ENCODE measurements at places on chromosomes 12 and 14. TPM values are rescaled to one million over a fixed set of nuclear protein-coding genes. Genes with fewer than 3 reads are reported as not detected.

Gene GNS
- total RNA-seq: 84.7 TPM

Gene MUCL1
- not detected for total RNA-seq

Gene MAP3K9
- 27.4 TPM for total RNA-seq

Gene APOF
- total RNA-seq: not detected

Gene NEK9
- 117 TPM for total RNA-seq

GRCh38 chr14:63055631-63056030 lies 10.4 kb upstream of the KCNH5 start:
- H3K4me1 ChIP-seq: no peaks in the 10 kb centered on the region
- H3K27me3 ChIP-seq: peaks cover 3% of the 10 kb centered on the region
- H3K4me3 ChIP-seq: no peak overlapping the region
- no peak for DNase-seq

GRCh38 chr14:94952097-94952496 lies 182.2 kb upstream of the GSC start:
- no peaks in the 10 kb centered on the region for H3K4me1 ChIP-seq
- H3K27me3 ChIP-seq: peaks cover 12% of the 10 kb centered on the region
- no peak overlapping the region for H3K27ac ChIP-seq

DNA sequence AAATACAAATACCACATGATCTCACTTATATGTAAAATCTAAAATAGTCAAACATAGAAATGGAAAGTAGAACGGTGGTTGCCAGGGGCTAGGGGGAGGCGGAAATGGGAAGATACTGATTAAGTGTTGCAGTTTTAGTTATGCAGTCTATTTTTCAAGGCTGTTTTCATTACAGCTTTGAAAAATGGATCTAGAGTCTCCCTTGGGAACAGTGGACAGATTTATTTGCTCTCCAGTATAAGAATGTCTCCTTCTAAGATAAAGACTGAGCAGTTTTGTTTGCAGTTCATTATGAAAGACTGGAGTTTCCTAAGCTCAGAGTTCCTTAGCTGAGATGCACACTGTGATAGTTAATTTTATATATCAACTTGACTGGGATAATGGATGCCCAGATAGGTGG lies 202.5 kb downstream of the KLHL28 start:
- no peaks in the 10 kb centered on the region for H3K36me3 ChIP-seq
- no peak overlapping the region for H3K4me3 ChIP-seq
- H3K27ac ChIP-seq: no peak overlapping the region
- no peaks in the 10 kb centered on the region for H3K27me3 ChIP-seq
- peaks cover 12% of the 10 kb centered on the region for H3K4me1 ChIP-seq

- DNase-seq: no peak
- H3K36me3 ChIP-seq: no peaks in the 10 kb centered on the region
- no peak overlapping the region for H3K4me3 ChIP-seq
Measured at GRCh38 chr12:63036974-63037335, 102.0 kb upstream of the PPM1H start.

- peaks cover 26% of the 10 kb centered on the region for H3K4me1 ChIP-seq
- DNase-seq: no peak
- H3K27ac ChIP-seq: peak overlapping the region; percentile 90
- peaks cover 74% of the 10 kb centered on the region for H3K27me3 ChIP-seq
Measured at GRCh38 chr12:461425-461824, 1.7 kb downstream of the B4GALNT3 start.

DNA sequence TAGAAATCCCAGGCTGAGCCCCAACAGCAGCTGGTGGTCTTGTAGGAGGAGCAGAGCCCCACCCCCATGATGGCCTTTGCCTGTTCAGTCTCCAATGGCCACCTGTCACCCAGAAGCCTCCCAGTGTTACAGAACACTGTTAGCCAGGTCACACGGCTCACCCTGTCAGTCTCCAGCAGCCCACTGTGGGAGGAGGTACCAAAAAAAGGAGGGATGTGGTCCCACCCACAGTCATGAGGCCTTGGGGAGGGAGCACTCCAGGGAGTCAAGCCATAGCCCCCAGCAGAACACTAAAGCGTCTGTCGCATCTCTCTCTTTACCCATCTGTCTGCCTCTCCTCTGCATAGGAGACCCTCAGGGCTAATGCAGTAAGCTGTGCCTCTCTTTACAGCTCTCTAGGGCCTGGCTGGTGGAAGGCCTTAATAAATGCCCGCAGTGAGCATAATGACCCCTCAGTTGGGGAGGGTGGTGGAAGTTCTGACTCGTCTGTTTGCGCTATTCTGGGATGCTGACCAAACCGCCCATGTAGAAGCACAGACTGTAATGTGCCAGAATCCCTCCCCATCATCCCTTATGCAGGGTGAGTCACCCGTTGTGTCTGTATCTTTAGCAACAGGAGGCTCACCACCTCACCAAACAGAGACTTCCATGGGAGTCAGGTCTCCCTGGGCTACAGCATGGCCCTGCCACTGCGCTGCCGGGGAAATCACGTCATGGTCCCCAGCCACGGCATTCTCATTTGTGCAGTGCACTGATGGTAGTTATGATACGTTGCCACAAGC lies 14.6 kb downstream of the C14orf132 start:
- H3K36me3 ChIP-seq: peaks cover 10% of the 10 kb centered on the region
- H3K27ac ChIP-seq: no peak overlapping the region
- H3K4me3 ChIP-seq: no peak overlapping the region
- H3K4me1 ChIP-seq: peaks cover 47% of the 10 kb centered on the region
- no peaks in the 10 kb centered on the region for H3K27me3 ChIP-seq
- no peak for DNase-seq

- H3K4me1 ChIP-seq: peaks cover 31% of the 10 kb centered on the region
- no peak for DNase-seq
- no peak overlapping the region for H3K4me3 ChIP-seq
- H3K27ac ChIP-seq: peak overlapping the region; percentile 12
- no peaks in the 10 kb centered on the region for H3K36me3 ChIP-seq
Measured at GRCh38 chr14:92409043-92409442, 86.1 kb downstream of the SLC24A4 start.

DNA sequence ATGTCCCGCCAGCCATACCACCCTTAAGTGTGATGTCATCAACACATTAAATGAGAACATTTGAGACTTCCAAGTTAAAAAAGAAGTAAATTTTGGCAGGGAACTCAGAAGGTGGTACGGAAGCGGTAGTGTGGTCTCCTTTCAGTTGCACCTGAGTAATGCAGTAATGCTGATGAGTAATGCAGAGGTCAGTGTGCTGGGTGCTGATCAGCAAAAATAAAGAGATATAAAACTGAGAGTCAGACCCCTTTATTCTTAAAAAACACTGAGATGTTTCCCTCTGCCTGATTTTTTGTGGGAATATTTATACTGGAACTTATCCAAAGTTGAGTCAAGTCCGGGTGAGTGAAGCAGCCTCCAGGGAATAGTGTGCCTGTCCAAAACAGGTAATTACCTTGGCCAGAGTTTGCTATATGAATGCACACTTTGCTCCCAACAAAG lies 370.6 kb upstream of the PRICKLE1 start:
- H3K4me3 ChIP-seq: no peak overlapping the region
- peaks cover 27% of the 10 kb centered on the region for H3K4me1 ChIP-seq
- H3K27me3 ChIP-seq: no peaks in the 10 kb centered on the region
- no peak for DNase-seq
- H3K36me3 ChIP-seq: no peaks in the 10 kb centered on the region

GRCh38 chr14:95359994-95360826 lies 40.5 kb upstream of the CLMN start:
- H3K27me3 ChIP-seq: peaks cover 40% of the 10 kb centered on the region
- H3K36me3 ChIP-seq: no peaks in the 10 kb centered on the region
- peak; percentile 68 for DNase-seq
- H3K27ac ChIP-seq: no peak overlapping the region

DNA sequence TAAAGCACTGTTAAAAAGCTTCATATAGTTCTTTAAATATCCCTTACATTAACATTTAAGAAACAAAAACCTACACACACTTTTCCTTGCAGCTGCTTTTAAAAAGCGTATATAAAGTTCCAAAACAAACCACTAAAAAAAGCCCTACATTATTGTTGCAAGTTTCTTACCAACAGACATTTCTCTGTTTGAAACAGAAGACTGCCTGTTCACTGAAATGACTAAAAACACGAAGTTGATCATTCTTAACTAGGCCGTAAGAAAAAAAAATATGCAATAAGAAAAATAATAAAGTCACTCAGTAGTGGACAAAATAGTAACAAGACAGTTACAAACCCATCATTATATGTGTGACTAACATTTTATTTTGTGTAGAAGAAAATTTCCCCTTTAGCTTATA lies 37.3 kb downstream of the KIF21A start:
- H3K4me1 ChIP-seq: peaks cover 6% of the 10 kb centered on the region
- no peak overlapping the region for H3K4me3 ChIP-seq
- no peaks in the 10 kb centered on the region for H3K27me3 ChIP-seq
- H3K27ac ChIP-seq: no peak overlapping the region
- DNase-seq: no peak

GRCh38 chr12:132545955-132546354 lies 56.0 kb downstream of the FBRSL1 start:
- peaks cover 13% of the 10 kb centered on the region for H3K4me1 ChIP-seq
- peaks cover 18% of the 10 kb centered on the region for H3K27me3 ChIP-seq
- H3K4me3 ChIP-seq: no peak overlapping the region
- DNase-seq: no peak

DNA sequence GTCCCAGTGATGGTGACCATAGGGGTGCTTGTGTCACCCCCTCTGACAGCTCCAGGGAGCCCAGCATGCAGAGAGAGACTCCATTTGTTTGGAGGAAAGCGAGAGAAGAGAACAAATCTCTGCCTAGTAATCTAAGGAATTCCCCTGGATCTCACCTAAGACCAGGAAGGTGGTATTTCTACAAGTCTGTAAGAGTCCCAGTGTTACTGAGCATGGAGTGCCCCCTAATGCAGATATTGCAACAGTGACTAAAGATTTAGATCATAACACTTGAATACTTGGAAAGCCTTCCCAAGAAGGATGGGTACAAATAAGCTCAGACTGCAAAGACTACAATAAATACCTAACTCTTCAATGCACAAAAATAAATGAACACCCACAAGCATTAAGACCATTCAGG lies 360.4 kb upstream of the GARIN6 start:
- DNase-seq: no peak
- H3K4me3 ChIP-seq: no peak overlapping the region
- no peaks in the 10 kb centered on the region for H3K4me1 ChIP-seq
- no peaks in the 10 kb centered on the region for H3K36me3 ChIP-seq
- H3K27me3 ChIP-seq: no peaks in the 10 kb centered on the region

- H3K4me1 ChIP-seq: no peaks in the 10 kb centered on the region
- no peak overlapping the region for H3K27ac ChIP-seq
- H3K36me3 ChIP-seq: peaks cover 32% of the 10 kb centered on the region
- DNase-seq: no peak
Measured at GRCh38 chr12:50740307-50740706, 23.6 kb upstream of the ATF1 start.

DNA sequence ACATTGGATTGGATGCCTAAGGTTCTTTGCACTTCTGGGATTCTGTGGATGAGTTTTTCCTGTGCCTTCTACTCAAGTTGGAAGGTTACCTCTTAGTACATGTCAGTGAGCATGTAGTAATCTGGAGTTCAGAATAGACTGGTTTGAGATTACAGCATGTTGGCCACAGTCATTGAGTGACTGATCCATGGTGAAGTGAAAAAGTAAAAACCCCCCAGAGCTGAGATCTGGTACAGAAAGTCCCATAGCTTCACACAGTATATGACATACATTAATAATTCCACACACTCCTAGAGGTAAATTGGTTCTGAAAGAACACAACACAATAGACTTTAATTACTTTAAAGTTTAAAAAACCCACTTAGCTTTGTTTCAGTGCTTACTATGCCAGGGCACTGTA lies 11.9 kb upstream of the CCND2 start:
- peaks cover 50% of the 10 kb centered on the region for H3K27me3 ChIP-seq
- H3K36me3 ChIP-seq: no peaks in the 10 kb centered on the region
